Left cardiac atrium (tissue), 4 donors: ENCODE measurements at places on chromosomes 7 and 10.

DNA sequence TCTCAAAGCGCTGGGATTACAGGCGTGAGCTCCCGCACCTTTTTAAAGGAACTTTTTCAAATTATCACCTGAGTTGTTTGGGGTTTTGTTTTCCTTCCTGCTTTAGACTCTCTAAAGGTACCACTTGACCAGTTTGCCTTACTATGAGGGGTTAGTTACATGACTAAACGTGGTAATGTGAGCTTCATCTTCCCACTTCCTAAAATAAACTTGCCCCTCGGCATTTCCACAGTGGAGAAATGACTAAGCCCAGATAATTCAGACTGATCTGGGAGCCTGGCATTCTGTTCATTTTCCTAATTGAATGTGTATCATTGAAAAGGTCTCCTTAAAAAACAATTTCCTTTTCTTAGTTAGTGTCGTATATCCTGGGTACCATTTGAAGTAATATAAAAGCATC, 163.4 kb downstream of the PLXDC2 start:
- DNase-seq = no peak

- DNase-seq = no peak
Observed at GRCh38 chr10:20822825-20823224, 74.3 kb downstream of the NEBL start.

DNA sequence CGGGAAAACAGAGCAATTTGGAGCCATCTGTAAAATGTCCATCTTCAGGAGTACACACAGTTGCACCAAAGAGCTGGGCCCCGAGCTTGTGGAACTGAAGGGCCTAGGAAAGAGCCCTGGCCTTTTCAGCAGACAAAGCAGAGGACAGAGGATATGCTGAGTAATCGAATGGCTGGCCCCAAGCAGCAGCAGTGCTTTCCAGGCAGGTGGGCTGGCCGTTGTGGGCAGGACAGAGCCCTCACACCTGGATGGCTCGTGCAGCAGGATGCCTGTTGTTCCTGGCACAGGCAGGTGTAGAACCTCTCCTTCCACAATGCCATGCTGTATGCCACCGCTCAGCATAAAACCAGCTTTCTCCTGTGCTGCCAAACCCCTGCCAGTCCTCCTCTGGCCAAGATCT, 32.5 kb upstream of the TNS3 start:
- DNase-seq = no peak

- no peak for DNase-seq
Observed at GRCh38 chr7:4091767-4092166, 590.3 kb upstream of the FOXK1 start.
